Bronchial epithelial cell (primary cell): ENCODE measurements at places on chromosomes 2 and 18. TPM values are rescaled to one million over a fixed set of nuclear protein-coding genes. Genes with fewer than 3 reads are reported as not detected.

DNA sequence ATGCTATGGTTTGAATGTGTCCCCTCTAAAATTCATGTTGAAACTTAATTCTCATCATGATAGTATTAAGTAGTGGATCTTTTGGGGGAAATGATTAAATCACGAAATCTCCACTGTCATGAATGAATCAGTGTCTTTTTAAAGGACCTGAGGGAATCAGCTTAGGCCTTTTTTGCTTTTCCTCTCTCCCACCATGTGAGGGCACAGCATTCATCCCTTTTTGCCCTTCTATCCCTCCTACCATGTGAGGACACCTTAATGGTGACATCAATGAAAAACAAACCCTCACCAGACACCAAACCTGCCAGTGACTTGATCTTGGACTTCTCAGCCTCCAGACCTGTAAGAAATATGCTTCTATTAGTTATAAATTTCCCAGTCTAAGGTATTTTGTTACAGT, 247.1 kb upstream of the UBE2E3 start:
- no peak for DNase-seq

- no peak for DNase-seq
Measured at GRCh38 chr2:165443511-165443910, 26.0 kb upstream of the CSRNP3 start.

GRCh38 chr2:20635113-20635510, 15.8 kb downstream of the HS1BP3 start:
- no peak for DNase-seq

FAM98A gene
- 16.1 and 18.4 TPM in 2 replicates for total RNA-seq

DNA sequence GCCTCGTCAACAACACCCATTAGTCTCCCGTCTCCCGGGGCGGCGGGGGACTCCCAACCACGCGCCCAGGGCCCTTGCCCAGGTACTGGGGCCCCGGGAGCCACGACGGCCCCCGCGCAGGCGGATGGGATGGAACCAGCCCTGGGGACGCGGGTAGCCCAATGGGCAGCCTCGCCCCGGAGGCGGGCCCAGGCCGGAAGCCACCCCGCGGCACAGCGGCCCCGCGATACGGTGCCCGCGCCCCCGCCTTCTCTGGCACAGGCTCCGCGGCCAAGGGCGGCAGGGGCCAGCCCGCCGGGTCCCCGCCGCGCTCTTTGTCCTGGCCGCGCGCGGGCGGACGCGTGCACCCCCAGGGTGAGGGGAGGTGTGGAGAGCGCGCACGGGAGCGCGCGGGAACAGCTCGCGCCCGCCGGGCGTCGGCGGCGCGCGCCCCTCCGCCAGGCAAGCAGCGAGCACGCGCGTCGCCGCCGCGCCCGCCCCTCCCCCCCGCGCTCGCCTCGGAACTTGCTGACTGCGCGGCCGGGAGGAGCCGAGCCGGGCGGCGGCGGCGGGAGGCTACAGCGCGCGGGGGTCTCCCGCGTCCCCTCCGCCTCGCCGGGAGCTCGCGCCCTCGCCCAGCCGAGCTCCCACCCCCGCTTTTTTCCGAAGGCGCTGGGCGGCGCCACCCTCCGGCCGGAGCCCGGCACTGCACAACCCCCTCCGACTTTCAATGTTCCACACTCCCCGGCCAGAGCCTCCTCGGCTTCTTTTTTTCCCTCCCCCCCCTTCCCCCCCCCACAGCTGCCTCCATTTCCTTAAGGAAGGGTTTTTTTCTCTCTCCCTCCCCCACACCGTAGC, at the start of gene UBE2E3:
UBE2E3 (plus strand) TSS at position 500 of the 837 bp plus-strand sequence. CDS start 1,438 bp downstream, outside the sequence.
- peak; percentile 48 for DNase-seq

DNA sequence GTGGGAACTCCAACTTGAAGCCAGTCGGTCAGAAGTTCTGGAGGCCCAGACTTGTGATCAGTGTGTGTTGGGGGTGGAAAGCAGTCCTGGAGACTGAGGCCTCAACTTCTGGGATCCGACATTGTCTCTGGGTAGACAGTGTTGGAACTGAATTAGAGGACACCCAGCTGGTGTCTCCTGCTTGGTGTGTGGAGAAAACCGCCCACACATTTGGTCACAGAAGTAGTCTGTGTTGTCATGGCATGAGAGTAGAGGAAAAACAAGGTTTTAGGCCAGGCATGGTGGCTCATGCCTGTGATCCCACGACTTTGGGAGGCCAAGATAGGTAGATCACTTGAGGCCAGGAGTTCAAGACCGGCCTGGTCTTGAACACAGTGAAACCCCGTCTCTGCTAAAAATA, 51.5 kb downstream of the PUM2 start:
- DNase-seq: no peak

BOLL gene
- not detected in 2 replicates for total RNA-seq

ZBTB7C gene
- total RNA-seq: under 0.01 and 1.2 TPM in 2 replicates

DNA sequence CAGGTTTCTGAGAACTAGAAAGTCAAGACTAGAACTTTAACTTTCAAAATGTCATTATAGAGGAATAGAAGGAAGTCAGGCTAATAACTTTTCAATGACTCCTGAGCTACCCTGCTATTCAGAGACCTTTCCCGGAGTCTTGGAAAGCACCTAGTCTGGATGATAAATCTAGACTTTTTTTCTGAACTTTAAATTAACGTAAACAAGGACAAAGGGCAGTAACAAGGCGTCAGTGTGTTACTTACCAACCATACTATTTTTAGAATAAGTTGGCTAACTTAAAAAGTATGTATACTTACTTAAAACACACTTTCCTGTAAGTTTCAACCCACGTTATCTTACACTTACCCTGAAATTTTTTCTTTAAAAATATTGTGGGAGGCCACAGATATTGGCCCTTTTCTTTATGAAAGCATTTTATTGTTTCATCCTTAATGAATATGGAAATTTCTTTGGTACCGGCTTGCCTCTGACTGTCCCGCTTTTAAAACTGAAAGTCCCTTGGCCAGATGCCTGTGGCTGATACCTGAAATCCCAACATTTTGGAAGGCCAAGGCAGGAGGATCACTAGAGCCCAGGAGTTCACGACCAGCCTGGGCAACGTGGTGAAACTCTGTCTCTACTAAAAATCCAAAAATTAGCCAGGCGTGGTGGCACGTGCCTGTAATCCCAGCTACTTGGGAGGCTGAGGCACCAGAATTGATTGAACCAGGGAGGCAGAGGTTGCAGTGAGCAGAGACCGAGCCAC, 9.7 kb downstream of the PMAIP1 start:
- peak; percentile 58 for DNase-seq

SLC16A14 gene
- total RNA-seq: 2.4 and 5.4 TPM in 2 replicates

DNA sequence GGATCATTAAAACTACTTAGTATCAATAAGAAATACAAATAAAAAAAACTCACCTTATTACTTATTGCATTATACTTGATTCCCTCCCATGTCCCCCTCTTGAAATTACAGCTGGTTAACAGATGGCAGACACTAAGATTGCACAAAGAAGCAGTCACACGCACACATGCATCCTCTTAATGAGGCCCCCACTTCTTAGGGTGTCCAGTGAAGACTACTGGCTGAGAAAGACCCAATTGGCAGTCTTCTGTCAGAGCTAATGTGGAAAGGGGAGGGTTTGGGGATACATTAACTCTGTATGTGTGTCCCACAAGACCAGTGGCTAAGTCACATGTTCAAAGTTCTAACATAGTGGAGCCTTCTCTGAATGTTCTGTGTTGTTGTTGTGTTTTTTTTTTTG, 210.7 kb downstream of the MTX2 start:
- no peak for DNase-seq

DNA sequence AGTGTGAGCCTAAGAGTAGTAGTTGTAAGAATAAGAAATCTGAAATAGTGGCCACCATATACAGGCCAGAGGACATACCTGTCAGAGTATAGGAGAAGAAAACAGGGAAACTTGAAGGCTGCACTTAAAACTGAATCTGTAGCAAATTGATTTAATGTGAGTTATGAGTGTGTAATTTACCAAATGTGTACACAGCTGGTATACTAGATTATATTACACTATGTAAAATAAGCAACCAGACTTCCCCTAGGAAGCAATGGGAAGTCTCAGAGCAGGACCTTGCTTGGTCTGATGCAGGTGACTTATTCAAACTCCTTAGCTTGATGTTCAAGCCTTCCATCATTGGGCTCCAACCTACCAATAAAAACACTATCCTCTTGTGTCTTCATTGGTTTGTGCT, 17.3 kb upstream of the EPC2 start:
- DNase-seq: no peak

DNA sequence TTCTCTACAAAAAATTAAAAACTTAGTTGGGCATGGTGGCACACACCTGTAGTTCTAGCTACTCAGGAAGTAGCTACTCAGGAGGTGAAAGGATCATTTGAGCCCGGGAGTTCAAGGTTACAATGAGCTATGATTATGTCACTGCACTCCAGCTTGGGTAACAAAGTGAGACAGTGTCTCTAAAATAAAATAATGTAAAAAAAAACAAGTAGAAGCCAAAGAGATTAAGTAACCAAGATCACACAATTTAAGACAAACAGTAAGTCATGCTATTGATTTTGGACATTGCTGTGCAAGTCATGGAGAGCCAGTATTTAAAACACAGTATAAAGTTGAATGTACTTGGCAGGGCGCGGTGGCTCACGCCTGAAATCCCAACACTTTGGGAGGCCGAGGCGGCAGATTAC, 20.5 kb downstream of the ITSN2 start:
- no peak for DNase-seq

DNA sequence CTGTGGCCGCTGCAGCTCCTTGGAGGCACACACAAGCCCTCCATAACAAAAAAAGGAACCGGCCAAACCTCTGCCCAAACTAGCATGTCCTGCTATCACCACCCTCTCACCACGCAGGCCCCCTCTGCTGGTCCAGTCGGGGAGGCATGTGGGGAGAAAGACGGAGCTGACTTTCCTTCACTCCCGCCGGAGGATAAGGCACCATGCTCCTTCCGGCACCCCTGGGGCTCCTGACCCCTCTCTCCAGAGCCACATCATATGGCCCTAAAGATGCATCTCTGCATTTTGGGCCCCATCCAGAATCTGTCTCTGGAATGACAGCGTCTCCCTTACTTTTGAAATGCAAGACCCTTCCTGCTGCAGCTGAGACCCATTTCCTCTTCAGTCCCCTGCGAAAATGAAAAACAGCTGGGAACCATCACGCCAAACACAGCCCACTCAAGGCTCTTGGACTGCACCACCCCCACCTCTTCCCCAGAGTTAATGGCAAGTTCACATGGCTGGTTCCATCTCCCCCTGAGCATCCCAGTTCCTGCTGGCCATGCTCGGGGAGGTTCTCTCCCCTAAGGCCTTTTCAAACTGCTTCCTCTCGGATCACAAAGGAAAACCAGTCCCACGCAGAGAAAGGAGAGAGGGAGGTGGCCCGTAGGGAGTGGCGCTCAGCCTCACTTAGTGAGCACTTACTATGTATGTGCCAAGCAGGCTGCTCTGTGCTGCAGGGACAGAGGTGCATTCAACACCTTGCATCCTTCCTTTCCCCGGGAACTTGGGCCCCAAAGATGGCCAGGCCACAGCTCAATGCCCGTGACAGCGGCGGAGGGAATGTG, 35.2 kb upstream of the MLPH start:
- no peak for DNase-seq

GRCh38 chr2:26034637-26034992, 731 bp downstream of the RAB10 start:
- DNase-seq: no peak

DNA sequence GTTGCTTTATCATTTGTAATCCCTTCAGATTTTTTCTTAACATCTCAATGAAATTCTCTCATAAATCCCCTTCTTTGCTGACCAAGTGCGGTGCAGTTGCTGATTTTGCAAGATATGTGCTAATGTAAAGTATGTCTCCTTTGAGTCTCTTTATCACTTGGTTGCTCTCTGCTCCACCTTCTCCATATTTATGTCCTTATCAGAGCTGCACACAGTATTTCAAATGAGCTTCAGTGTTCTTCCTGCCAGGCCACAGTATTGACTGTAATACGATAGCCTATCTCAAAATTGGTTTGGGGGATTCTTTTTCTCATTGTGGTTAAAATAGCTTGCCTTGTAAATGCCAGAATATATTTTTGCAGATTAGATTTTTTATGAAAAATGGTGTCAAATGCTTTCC, 32.2 kb downstream of the MAIP1 start:
- no peak for DNase-seq

- no peak for DNase-seq
Measured at GRCh38 chr2:30577151-30577550, 130.1 kb downstream of the LCLAT1 start.

TTN gene
- under 0.01 TPM in 2 replicates for total RNA-seq

- DNase-seq: peak; percentile 97
Measured at GRCh38 chr2:28507796-28508764, 12.2 kb downstream of the PLB1 start.
